ENCODE measurements at places on chromosomes 1 and 21.
A peak's percentile ranks its signal among the peaks of the same experiment; 100 is the strongest.

DNA sequence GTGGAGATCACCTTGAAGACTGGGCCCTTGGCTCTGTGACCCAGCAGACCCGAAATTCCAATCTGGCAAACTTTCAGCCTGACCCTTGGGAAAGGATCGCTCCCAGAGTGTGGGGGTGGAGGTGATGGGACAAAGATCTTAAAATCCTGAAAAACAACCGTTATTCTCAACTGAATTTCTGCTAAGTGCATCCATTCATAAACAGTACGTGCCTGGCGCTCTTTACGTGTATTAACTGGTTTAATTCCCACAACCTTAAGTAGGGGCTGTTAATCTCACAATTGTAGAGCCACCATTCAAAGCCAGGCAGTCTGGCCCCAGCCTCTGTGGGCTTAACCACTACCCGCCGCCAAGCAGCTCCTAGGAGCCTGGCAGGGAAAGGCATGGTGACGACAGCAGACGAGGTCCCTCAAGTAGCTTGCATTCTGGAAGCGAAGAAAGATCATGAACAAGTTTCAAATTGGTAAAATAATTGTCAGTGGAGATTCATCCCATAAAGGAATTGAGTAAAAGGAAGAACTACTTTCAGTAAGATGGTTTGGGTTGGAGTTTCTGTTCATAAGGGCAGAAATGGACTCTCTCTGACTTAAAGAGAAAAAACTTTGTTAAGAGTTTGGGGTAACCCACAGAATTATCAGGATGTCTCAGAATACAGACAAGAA is 11.4 kb upstream of the RGS16 start:
- DNase-seq, result peak; percentile 46

DNA sequence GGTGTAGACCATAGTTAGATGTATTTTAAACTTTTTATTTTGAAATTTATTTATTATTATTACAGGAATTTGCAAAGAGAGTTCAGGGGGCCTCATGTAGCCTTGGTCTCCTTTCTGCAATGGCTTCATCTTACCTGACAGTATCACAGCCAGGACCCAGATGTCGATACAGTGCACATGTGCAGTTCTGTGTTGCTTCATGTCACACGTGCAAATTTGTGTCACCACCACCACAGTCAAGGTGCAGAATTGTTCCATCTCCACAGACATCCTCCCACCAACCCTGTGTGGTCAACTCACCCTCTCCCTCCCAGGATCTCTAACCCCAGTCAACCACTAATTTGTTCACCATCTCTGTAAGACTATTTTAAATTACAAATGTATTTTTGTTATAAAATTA is 184.5 kb downstream of the CAMTA1 start:
- no peak for DNase-seq

DNA sequence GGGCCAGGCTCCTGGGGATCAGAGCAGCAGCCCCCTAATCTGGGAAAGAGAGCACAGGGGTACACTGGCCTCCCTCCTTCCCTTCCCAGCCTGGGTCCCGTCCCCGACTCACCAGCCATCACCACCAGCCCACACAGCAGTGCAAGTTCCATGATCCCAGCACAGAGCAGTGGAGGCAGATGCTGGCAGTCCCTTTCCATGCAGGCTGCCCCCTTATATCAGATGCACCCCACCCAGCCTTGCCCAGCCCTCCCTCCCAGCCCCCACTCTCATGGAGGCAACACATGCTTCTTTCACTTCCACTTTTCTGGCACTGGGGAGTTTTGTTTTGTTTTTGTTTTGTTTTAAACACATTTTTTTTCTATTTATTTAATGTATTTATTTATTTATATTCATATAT is at the start of gene PLA2G2D:
Gene PLA2G2D, minus strand, starts transcription at position 190 of the 400 bp plus-strand sequence. Its CDS starts 38 bp downstream, at position 152.
- DNase-seq, result no peak

- DNase-seq, result no peak
These were observed 23.1 kb downstream of the CLDN14 start for GRCh38 chr21:36456729-36457414.

- DNase-seq, result no peak
These were observed 182.1 kb upstream of the DMRTA2 start for GRCh38 chr1:50605186-50605875.

GRCh38 chr1:102098081-102098480 is 101.4 kb upstream of the OLFM3 start:
- no peak for DNase-seq

DNA sequence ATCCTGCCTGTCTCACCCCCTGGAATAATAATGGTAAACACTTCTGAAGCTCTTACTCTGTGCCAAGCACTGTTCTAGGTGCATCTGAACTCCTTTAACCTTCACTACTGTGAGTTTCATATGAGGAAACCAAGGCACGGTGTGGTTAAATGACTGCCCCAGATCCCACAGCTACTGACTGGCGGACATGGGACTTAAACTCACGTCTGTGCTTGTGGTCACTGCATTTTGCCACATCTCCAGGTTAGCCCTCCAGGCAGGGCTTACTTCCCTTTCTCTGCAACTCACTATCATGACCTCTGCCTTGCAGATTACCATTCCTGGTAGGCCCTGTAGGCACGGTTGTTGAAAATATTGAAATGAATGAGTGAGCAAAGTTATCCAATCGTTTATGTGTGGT is 83.4 kb downstream of the ADSS2 start:
- DNase-seq, result no peak

- no peak for DNase-seq
These were observed 9.6 kb upstream of the DUSP12 start for GRCh38 chr1:161739865-161740566.

- no peak for DNase-seq
These were observed 601 bp downstream of the CEPT1 start for GRCh38 chr1:111140680-111140967.

DNA sequence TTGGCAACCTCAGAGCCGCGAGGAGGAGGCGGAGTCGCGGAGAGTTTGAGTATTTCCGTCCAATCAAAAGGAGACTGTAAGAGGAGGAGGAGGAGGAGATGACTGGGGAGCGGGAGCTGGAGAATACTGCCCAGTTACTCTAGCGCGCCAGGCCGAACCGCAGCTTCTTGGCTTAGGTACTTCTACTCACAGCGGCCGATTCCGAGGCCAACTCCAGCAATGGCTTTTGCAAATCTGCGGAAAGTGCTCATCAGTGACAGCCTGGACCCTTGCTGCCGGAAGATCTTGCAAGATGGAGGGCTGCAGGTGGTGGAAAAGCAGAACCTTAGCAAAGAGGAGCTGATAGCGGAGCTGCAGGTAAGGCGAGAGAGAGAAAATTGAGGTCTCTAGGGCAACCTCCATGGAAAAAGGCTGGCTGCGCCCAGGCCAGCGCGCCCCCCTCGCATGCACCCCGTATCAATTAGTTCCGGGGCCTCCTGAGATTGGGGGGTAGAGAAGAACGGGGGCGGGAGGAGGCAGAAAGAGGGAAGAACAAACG is at the start of gene PHGDH:
Gene PHGDH, plus strand, starts transcription at position 131 of the 538 bp plus-strand sequence. Its CDS starts 89 bp downstream, at position 220.
- peak; percentile 42 for DNase-seq

Measured in stimulated activated CD4-positive, alpha-beta T cell treated with anti-CD3 and anti-CD28 coated beads, Interleukin-4, amount 100 ng/mL, for 48 hours (primary cell).